Stimulated activated CD8-positive, alpha-beta memory T cell treated with anti-CD3 and anti-CD28 coated beads, Interleukin-12 subunit alpha, Interleukin-12 subunit beta, amount 100 ng/mL, for 4 hours (primary cell): ENCODE measurements at places on chromosomes 12 and 14.

DNA sequence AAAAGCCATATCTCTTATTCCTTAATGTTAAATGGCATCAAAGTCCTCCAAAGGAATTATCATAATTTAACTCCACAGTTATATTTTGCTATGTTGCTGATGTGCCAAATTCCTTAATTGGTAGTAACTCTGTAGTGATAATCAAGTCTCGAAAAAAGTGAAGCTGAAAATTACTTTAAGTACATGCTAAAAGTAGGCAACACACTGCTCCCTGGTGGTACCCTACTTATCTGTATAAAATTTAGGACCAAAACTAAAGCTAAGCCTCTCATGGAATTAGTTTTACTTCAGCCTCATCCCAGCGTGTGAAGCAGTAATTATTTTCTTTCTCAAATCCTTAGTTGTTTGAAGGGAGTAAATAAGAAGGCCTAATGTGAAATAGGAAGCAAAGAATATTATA, 132.8 kb downstream of the TTLL5 start:
- no peak for DNase-seq

DNA sequence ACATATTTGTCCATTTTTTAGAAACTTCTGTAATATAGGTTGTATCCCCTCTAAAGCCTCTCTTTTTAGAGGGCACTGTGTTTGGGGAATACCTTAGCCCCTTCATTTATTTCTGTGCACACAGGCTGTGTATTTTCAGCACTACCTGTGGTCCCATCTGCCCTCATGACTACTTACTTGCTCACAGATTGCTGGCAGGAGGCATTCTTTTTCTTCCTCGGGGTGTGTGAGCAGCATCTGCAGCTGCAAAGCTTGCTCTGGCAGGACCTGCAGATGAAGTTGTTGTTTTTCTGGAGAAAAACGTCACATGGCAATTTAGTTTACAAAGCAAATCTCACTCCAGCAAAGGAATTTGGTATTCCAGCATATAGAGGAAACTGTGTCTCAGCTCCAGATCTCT, 24.3 kb downstream of the ANG start:
- no peak for DNase-seq

GRCh38 chr12:107917912-107918800, 143.7 kb downstream of the ASCL4 start:
- no peak for DNase-seq

DNA sequence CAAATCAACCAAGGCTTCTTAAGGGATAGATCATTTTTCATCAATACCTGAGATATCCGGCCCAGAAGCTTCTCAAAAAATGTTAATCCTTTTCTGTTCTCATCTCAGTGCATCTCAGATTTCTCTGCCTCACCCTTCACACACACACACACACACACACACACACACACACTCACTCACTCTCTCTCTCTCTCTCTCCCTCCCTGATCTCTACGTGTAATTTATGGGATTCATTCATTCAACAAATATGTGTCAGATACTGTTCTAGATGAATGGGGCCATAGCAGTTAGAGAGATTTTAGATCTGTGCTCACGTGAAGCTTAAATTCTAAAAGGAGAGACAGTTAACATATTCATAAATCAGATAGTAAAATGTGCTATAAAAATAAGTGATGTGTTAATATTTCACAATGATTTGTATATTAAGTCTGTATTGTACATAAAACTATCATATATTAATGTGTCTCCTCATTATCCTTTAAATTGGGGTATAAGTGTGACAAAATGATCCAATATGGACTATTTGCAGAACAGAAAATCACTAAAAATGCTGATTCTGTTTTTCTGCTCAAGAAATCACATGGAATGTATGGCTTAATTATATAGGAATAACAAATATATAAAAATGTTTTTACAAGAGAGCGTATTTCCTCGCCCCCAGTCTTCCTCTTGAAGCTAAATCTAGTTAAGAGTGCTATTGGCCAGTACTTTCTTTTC, 7.3 kb upstream of the FRMD6 start:
- no peak for DNase-seq

- no peak for DNase-seq
Observed at GRCh38 chr14:63237791-63238190, 33.5 kb downstream of the RHOJ start.

DNA sequence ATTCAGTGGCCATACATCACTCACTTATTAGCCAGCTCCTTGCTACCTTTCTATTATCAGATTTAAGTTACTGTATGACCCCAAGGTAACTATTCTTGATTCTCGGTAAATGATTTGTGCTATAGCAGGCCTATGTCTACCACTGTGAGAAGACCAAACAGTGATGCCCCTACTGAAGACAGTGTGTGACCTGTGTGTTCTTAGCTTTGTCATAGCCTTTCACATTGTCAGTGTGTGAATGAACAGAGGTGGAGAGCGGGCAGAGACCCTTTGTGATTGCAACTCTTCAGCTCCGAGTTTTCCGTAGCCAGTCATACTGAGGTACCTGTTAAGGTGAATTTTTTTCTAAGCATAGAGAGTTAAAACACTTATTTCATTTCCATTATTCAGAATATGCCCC, 294.0 kb downstream of the LRFN5 start:
- no peak for DNase-seq

- DNase-seq = no peak
Observed at GRCh38 chr14:97331526-97331925, 534.3 kb downstream of the VRK1 start.

DNA sequence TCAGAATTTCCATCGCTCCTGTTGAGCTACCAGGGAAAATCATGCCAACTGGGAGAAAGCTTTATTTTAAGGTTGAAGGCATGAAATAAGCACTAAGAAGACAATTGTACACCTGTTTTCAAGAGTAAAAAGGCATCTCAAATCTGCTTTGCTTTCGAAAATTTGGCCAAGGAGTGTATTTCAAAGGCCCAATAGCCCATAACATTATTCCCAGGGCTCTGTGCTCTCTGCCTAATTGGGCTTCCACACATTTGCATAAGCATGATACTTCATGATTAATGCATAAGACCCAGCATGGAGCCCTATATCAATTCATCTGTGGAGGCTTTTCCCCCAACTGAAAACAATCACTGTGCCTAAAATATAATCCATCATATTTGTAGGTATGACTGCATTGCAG, 258.5 kb downstream of the NOVA1 start:
- DNase-seq = no peak

- DNase-seq = no peak
Observed at GRCh38 chr14:91649930-91650329, 82.0 kb downstream of the CATSPERB start.

DNA sequence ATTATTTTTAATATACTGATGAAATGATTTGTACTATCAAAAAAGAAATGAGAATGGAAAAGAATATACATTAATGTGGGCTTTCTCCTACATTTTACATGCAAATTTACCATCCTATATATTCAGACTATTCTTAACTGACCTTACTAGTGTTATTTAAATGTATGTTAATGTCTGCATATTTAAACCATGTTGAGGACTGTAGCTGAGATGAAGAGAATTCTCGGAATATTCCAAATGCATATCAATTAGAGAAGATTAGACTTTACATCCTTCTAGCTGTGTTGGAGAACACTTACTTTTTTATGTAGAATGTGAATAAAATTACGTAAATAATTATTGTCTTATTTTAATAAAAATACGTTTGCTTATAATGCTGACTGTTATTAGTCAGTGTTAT, 990.1 kb upstream of the LRFN5 start:
- DNase-seq = no peak

- DNase-seq = no peak
Observed at GRCh38 chr12:115957686-115958290, 319.7 kb downstream of the MED13L start.

DNA sequence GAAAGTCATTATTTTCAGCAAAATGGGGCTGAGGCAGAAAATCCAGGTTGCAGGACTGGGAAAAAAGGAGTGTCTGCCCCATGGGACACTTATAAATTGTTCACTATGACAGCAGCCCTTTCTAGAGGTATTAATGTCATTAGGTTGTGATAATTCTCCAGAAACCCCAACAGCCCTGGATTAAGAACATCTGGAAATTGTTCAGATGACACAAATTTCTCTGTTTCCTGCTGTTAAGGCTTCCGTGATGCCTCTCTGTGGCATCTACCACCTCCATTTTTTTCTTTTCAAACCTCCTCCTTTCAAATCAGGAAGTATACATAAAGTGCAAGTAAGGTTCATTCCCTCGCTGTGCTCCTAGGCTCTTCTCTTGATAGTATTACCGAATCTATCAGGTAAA, 25.6 kb downstream of the EGLN3 start:
- no peak for DNase-seq

- DNase-seq = no peak
Observed at GRCh38 chr12:7019043-7019569, 830 bp upstream of the LPCAT3 start.

DNA sequence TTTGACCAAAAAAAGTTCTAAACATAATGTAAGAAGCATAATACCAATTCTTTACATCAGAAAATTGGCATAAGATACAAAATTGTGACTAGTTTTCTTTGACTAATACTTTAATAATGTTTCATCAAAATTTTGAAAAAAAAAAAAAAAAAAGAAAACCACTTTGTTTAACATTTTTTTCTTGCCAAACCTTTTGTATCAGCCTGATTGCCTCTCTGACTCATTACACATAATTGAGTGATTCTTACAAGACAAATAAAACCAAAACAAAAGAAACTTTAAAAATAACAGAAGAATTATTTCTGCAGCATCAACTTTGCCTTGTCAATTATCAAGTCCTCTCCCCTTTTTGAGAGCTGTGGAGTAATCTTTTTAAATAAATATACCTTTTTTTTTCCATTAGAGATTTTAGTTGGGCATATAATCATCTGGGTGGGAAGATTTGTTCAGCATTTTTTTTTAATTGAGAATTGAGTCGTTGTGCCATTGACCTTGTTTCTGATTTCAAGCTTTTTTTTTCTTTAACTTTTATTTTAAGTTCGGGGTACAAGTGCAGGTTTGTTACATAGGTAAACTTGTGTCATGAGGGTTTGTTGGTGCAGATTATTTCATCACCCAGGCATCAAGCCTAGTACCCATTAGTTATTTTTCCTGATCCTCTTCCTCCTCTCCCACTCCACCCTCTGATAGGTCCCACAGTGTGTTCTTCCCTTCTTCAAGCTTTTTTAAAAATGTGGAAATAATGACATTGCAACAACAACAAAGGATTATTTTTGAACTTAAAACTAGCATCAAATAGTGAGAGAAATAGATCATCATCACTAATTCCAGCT, 45.8 kb upstream of the HMGA2 start:
- no peak for DNase-seq
